Large intestine (tissue), 12 donors: ENCODE measurements at places on chromosomes 16 and 17.

GRCh38 chr17:7889166-7889955 is 772 bp downstream of the CHD3 start:
- peaks cover 40% of the 10 kb centered on the region for H3K4me1 ChIP-seq
- no peaks in the 10 kb centered on the region for H3K27me3 ChIP-seq
- peaks cover 35% of the 10 kb centered on the region for H3K36me3 ChIP-seq
- peak overlapping the region; percentile 87 for H3K27ac ChIP-seq

- H3K36me3 ChIP-seq, result no peaks in the 10 kb centered on the region
- no peak overlapping the region for H3K27ac ChIP-seq
- no peaks in the 10 kb centered on the region for H3K27me3 ChIP-seq
- H3K4me3 ChIP-seq, result no peak overlapping the region
Observed at GRCh38 chr17:19440421-19440820, 29.4 kb downstream of the RNF112 start.

DNA sequence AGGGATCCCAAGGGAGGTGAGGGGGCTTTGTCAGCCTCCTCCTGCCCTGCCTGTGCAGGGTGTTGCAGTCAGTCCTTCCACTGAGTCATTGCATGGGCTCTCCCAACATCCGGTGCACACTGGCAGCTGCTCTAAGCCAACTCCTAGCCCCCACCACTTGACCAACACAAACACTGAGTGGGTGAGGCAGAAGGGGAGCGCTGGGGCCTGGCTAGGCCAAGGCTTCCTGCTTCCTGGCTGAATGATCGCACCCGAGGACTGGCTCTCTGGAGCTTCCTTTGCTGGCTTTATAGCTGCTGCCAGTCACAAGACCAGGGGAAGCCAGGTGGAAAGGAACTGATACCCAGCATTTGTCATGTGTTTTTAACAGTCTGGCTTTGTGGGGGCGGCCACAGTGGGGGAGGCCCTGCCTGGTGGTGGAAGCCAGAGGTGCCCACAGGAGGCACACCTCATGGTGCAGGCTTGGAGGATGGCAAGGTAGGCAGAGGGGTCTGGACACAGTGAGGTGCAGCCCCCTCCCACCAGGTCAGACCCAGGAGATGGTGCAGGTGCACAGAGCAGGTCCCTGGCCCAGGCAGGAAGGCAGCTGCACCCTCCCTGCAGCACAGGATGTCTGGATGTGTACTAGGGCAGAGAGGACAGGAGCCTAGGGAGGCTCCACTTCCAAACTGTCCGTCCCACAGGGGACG is 6.8 kb downstream of the MPG start:
- H3K4me1 ChIP-seq, result no peaks in the 10 kb centered on the region
- H3K4me3 ChIP-seq, result no peak overlapping the region

- H3K4me1 ChIP-seq, result no peaks in the 10 kb centered on the region
- no peak overlapping the region for H3K4me3 ChIP-seq
- H3K36me3 ChIP-seq, result peaks cover 2% of the 10 kb centered on the region
- no peak for DNase-seq
- H3K27me3 ChIP-seq, result no peaks in the 10 kb centered on the region
- no peak overlapping the region for H3K27ac ChIP-seq
Observed at GRCh38 chr16:17289674-17290635, 180.8 kb downstream of the XYLT1 start.
